ENCODE measurements at places on chromosomes 16 and 17. TPM values are rescaled to one million over a fixed set of nuclear protein-coding genes. Genes with fewer than 3 reads are reported as not detected.
A peak's percentile ranks its signal among the peaks of the same experiment; 100 is the strongest.

DNA sequence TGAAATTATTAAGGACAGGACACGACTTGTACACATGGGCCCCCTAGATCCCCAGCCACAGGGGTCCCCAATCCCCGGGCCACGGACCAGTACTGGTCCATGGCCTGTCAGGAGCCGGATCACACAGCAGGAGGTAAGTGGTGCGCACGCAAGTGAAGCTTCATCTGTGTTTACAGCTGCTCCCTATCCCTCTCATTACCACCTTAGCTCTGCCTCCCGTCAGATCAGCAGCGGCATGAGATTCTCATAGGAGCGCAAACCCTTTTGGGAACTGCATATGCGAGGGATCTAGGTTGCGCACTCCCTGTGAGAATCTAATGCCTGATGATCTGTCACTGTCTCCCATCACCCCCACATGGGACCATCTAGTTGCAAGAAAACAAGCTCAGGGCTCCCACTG, 137.8 kb upstream of the ZFHX3 start:
- no peak overlapping the region for H3K27ac ChIP-seq
- peaks cover 4% of the 10 kb centered on the region for H3K27me3 ChIP-seq

DNA sequence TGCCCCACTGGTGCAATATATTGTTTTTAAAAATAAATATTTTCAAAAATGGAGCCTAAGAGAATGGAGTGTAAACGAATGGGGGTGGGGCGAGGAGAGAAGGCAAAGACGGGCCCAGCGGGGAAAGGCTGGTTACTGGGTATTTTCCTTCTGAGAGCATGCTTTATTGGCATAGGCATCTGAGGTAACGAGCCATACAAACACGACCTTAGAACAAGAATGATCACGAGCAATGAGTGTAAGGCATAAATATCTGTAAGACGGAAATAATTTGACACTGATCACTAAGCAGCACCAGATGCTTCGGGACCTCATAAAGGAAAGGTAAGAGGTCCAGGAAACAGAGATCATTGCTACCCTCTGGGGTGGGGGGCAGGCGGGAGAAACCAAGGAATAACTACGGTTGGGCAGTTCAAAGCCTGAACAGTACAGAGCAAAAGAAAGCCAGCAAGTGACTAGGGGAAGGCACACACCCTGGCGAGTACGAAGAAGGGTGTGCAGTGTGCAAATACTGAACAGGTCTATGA, 959 bp downstream of the SSH2 start:
- no peak for DNase-seq
- H3K4me1 ChIP-seq: peaks cover 12% of the 10 kb centered on the region
- no peaks in the 10 kb centered on the region for H3K36me3 ChIP-seq
- peak overlapping the region; percentile 88 for H3K27ac ChIP-seq
- no peak overlapping the region for H3K4me3 ChIP-seq

SGF29 gene
- total RNA-seq: 15.0 TPM

JUP gene
- 103 TPM for total RNA-seq

KRTAP1-5 gene
- total RNA-seq: not detected

NPIPA3 gene
- 0.92 TPM for total RNA-seq

SYCE1L gene
- total RNA-seq: 7.0 TPM

NUDT21 gene
- 263 TPM for total RNA-seq

FHOD1 gene
- total RNA-seq: 68.9 TPM

Data from WTC11 (cell line).